ENCODE measurements at places on chromosomes 7 and 10. TPM values are rescaled to one million over a fixed set of nuclear protein-coding genes. Genes with fewer than 3 reads are reported as not detected.

The CTAGE4 gene
- total RNA-seq: 0.72 TPM

The ELOVL3 gene
- 1.3 TPM for total RNA-seq

The GNGT1 gene
- not detected for total RNA-seq

The VWA2 gene
- total RNA-seq: not detected

The CYP2E1 gene
- 1.7 TPM for total RNA-seq
